Astrocyte of the hippocampus (primary cell): ENCODE measurements at places on chromosomes 7 and 10.

GRCh38 chr7:16652888-16653287 is 6.9 kb downstream of the BZW2 start:
- no peak for DNase-seq

DNA sequence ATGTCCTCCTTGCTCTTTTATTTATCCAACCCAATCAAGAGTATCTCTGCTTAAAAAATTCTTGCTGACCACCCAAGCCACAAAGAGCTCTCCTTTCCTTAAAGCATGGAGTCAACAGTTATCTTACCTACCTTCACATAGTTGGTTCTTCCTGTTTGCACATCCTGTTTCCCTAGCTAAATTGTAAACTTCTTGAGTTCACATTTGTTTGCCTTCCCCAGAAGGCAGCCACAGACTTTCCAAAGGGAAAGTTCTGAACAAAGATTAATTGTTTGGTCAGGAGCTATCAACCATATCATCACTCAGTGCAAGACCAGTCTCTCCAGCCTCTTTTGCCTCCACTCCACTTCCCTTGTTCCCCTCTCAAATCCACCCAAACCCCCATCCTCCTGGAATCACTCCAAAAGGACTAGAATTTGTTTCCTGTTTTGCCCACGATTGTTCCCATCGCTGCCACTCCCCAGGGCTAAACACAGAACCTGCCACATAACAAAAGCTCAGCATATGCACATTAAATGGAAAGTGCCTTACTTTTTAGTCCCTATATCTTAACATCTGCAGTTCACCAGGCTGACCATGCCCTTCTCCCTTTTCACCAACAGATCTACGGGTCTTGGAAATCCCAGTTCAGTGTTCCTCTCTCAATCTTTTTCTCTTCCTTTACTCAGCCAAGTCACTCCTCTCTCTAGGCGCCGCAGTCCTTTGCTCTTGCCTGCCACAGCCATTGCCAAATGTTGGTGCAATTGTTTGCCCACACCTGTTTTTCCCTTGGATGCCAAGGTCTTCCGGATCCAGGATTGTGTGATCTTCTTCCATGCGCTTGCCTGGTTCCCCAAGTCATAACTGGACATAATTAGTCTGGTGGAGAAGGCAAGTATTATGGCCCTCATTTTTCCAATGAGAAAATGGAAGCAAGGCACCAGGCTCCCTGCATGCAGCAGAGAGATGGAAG is 265.5 kb downstream of the KCNMA1 start:
- no peak for DNase-seq

DNA sequence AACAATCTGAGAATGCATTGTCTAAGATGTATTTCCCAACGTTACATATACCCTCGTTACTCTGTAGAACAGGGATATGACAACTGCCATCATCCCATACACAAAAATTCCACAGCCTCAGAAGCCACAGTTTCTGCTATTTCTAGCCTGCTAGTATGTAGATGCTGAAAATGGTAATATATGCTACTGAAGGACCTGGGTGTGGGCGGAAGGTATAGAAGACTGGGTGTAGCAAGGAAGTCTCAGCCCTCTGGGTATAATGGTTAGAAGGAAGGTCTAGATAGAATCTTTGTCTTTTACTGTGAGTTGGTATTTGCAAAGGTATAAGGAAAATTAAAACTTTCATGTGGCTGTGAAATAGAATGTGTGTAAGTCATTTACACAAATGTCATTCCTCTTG is 79.2 kb upstream of the HPS1 start:
- no peak for DNase-seq

DNA sequence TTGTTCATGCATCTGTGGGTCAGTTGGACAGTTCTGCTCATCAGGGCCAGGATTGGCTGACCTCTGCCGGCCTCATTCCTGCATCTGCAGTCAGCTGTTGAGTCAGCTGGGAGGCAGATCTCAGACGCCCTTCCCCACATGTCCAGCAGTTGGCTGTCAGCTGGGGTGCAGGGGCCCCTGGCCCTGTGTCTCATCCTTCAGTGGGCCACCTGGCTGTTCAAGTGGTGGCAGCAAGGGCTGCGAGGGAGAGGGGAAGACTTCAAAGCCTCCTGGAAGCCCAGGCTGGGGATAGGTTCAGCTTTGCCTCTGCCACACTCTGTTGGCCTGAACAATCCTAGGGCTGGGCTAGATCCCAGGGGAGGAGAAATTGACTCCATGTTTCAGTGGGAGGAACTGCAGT is 33.2 kb downstream of the TACR2 start:
- DNase-seq = no peak

GRCh38 chr10:1980459-1980858 is 243.1 kb upstream of the ADARB2 start:
- DNase-seq = no peak

- no peak for DNase-seq
These were observed 93.3 kb downstream of the FAM53B start for GRCh38 chr10:124650820-124651401.

DNA sequence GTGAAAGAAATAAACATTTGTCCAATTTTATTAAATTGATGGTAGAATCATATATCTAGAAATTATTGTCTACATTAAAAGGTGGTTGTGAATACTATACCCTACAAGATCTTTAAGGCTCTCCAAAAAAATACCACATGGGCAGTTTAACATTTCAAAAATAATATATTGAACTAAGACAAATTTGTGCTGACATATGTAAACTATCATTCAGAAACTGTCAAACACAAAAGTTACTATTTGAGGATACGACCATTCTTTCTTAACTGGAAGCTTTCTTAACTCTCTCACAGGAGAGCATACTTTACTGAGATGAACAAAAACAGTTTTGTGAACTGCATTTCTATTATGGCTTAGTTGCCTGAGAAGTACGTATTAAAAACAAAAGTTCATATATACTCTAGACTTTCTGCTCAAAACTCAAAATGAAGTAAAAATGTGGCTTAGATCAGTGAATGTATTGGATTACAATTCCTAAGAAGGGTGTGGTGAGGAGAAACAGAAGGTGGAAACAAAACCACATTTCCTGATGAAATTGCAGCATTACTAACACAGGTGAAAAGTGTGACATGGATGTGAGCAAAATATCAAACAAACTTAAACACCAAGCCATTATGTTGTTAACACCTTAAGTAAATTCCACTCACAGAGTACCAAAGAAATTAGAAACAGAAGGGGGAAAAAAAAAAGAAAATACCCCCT is 138.5 kb downstream of the SEMA3A start:
- DNase-seq = no peak

DNA sequence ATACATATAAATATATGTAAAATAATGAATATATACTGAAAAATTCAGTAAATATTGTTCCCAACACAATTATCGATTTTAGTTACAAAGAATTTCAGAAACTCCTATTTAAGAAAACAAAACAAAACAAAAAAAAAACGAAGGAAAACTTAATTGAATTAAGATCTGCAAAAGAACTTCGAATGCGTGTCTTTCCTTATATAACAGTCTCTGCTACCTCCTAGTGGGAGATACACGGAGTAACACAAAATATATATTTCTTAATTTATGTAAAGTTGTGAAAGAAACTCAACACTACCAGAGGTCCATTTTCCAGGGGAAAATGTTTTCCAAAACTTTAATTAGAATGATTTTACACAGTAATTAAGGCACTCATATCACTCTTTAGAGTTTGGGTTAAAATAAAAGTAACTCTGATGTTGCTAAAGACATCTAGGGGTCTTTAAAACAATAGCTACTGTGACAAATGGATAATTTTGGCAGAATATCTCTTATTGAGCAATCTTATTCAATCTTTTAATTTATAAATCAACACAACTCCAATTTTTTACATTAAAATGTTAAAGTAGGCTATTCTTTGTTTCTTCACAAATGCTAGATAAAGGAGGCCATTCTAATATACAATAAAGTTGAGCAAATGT is 41.6 kb downstream of the NEBL start:
- DNase-seq = peak; percentile 37

GRCh38 chr10:29657719-29658274 is 23.0 kb upstream of the SVIL start:
- peak; percentile 53 for DNase-seq

DNA sequence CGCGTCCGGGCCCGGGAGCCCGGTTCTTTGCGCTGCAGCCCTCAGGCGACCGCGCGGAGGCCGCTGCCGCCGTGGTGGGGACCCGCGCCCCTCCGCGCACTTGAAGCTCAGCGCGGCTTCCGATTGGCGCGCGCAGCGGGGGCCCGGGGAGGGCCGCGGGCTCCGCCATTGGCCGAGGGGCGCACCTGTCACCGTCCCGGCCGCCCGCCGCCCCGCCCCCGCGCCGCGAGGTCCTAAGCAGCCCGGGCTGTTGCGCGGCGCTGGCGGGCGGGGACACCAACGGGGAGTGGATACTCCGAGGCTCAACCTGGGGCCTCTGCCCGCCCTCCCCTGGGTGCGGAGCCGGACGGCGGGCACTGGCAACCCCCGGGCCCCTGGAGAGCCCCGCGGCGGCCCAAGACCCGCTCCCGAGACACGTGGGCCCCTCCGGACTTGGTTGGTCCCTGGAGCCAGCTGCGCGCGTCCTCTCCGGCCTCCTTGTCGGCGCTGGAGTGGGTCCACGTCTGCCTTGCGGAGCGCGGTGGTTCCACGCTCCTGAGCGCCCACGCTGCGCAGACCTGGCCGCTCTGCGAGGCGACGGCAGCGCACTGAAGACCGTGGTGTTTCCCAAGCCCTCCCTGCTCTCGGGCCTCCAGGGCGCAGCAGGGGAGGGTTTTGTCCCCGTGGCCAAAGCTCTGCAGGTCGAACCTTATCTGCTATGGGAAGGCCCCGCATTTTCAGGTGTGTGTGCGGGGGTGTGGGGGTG is at the start of gene MNX1:
Gene MNX1 (minus strand): TSS at position 76 of the 745 bp plus-strand sequence. CDS start 313 bp downstream, outside the sequence.
- DNase-seq = peak; percentile 79

GRCh38 chr7:108069646-108070045 is 60.5 kb downstream of the LAMB4 start:
- DNase-seq = no peak

DNA sequence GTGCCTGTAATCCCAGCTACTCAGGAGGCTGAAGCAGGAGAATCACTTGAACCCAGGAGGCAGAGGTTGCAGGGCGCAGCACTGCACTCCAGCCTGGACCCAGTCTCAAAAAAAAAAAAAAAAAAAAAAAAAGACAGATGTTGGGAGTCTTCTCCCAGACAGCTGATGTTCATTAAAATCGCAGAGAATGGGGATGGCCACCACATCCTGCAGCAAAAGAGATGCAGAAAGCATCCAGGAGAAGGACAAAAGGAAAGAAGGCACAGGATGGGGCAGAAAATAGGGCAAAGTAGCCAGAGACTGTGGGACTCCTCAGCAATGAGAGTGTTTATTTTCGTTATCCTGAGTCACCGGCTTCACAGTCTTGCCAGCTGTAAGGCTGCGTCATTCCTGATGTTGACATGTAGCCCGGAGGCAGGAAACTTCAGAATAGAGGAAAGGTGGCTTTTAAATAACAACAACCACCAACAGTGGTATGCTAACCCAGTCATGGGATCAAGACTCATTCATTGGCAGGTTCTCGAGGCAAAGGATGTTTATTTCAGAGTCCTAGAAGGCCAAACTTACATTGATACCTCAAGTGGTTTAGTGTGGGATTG is 149.5 kb upstream of the SVIL start:
- DNase-seq = peak; percentile 97

GRCh38 chr10:63456437-63457210 is 9.2 kb downstream of the JMJD1C start:
- peak; percentile 57 for DNase-seq

DNA sequence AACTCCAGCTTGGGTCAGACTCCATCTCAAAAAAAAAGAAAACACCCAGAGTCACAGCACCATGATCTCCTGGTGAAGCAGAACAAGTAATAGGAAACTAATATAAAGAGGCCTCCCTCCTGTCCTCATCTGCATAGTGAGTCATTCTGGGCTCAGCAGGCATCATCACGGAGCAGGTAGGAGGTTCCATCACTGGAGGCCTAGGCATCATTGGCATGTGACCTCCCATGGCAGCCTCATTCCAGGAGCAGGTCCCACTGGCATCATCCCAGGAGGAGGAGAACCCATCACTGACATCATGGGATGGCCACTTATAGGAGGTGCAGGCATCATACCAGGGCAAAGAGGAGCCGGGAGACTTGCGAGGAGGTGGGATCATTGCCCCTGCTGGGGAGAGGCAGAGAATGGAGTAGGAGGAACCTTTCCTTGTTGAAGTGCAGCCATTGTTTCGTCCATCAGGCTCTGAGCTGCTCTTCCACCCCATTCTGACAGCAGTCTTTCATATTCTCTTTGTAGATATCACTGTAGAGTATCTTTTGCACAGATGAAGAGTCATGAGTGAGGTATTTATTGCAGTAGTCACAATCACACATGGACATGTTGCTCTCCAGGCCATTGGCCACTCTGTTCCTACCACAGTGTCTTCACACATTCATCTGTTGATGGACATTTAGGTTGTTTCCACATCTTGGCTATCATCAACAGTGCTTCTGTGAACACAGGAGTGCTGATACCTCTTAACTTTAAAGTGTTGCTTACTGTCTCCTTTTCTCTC is 73.8 kb downstream of the OSBPL3 start:
- no peak for DNase-seq

GRCh38 chr7:23912065-23912464 is 202.0 kb downstream of the STK31 start:
- no peak for DNase-seq

GRCh38 chr7:75010036-75010435 is 45.5 kb downstream of the CASTOR2 start:
- no peak for DNase-seq

GRCh38 chr10:124649214-124649613 is 95.0 kb downstream of the FAM53B start:
- DNase-seq = no peak

DNA sequence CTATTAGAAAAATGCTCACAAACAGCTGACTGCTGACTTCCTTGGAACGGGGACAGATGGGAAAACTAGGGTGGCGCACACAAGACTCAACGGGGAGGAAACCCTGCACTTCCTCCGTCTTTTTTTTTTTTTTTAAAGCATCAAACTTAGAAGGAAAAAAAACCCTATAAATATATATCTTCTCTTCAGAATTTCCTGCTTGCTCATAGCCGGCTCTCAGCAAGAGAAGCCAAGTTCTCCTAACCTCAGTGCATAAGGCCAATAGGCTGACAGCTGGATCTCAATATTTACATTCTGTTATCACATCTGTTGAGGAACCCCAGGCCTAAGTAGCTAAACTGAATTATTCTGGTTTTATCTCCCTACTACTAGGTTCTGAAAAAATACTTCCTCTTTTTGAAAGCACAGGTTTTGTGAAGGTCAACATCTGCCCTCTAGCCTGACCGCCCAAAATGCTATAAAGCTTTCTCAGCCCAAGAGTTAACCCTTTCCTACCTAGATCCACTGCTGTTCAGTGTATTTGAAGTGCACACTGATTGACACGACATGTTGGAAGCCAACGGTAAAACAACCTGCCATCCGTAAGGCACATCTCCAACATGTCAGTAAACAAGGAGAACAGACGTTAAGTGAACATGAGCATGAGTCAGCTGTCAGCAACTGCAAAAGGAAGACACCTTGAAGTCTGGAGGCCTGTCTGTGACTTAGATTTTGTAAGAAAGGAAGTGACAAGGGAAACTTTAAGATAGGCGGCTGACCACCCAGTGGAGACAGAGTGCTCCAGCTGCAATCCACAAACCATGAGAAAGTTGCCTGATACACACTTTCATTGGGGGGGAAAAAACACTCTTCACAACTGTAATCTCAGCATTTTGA is 83.8 kb downstream of the EBLN1 start:
- no peak for DNase-seq
